ENCODE measurements at places on chromosomes 1 and 21.

DNA sequence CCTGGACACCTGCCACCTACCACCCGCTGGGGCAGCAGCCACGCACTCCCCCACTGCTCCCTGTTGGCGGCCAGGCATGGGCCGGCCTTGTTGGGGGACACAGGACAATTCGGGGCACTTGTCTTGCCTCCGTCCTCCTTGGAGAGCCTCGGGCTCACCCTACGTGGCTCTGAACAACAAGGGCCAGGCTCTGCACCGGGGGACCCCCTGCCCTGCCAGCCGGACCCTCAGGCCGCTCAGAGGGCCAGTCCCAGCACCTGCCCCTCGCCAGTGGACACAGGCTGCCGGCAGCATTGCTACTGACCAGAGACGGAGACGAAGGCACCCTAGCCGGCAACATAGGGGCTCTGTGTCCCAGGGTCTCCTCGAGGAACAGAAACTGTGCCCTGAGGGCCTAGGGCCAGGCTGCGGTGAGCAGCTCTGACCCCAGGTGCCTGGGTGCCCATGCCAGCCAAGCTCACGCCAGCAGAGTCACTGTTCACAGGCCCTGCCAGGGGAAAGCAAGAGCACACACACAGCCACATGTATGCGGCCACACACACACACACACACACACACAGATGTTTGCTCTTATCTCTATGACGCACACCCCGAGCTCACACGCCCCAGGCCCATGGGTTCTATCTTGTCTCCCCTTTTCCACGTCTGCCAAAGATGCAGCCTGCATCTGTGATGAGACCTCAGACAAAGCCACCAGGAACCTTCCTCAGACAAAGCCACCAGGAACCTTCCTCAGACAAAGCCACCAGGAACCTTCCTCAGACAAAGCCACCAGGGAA, 45.9 kb downstream of the MORN1 start:
- DNase-seq, result no peak

DNA sequence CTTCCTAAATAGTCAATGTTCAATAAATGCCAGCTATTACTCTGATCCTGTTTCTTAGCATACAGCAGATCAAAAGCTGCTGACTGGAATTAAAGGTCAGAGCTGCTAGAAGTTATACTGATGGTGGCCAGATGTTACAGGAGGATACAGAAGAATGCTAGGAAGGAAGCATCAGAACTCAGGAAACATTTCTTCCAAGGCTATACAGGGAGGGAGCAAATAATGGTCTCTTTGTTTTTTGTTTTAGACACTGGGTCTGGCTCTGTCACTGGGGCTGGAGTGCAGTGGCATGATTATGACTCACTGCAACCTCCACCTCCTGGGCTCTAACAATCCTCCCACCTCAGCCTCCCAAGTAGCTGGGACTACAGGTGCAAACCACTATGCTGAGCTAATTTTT, 175.5 kb downstream of the RGS7 start:
- no peak for DNase-seq

GRCh38 chr1:170377440-170377839, 154.5 kb upstream of the GORAB start:
- no peak for DNase-seq

- peak; percentile 63 for DNase-seq
These were observed 56.5 kb upstream of the BCAR3 start for GRCh38 chr1:93738075-93738622.

- DNase-seq, result no peak
These were observed 52.8 kb upstream of the FOXD3 start for GRCh38 chr1:63269571-63269970.

DNA sequence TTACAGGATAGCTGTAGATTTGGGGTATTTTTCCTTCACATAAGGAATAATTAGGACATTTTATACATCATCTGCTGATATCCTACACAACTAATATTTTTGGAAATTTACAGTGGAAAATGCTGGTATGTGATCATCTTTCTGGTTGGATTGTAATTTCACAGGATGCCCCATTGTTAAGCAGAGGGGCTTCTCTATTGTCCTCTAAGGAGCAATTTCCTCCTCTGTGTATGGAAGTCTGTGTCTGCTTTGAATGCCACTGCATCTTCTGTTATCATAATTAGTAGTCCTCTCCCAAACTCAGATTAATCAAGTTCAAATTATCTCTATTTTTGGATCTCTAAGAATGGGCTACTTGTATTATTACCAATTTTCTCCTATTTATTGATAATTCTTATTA, 988.1 kb upstream of the B3GALT2 start:
- DNase-seq, result no peak

GRCh38 chr1:188281921-188282320, 1453.2 kb downstream of the PLA2G4A start:
- no peak for DNase-seq

- no peak for DNase-seq
These were observed 75.4 kb upstream of the TTC34 start for GRCh38 chr1:2876846-2877245.

- DNase-seq, result no peak
These were observed 12.5 kb downstream of the GPR137B start for GRCh38 chr1:236154671-236155398.

GRCh38 chr21:33825915-33826314, 89.7 kb downstream of the ATP5PO start:
- DNase-seq, result no peak

GRCh38 chr1:212878418-212878817, 20.3 kb downstream of the FLVCR1 start:
- DNase-seq, result no peak

DNA sequence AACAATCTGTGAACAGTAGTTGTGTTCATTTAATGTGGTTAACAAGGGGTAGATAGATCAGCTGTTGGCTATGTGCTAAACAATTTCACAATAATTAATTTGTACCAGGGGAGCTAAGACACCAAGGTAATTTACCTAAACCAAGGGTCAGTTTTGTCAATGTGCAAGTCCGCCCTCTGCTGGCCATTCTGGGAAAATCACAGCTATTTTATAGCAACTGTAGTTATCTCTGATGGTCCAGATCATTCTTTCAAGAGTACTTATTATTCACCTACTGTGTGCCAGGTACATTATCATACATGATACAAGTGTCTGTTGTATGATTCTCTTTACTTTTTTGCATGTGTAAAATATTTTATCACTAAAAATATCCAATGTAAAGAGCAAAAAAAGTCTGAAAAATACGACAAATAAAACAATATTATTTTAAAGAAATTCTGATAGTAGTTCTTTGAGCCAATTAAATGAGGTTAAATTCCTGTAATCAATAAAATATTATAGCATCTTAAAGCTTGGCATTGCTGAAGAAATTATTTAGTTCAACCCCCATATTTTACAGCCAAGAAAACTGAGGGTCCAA, 312.3 kb upstream of the FAM78B start:
- no peak for DNase-seq

- DNase-seq, result no peak
These were observed 81.2 kb downstream of the SIPA1L2 start for GRCh38 chr1:232548691-232549090.

- no peak for DNase-seq
These were observed 7.6 kb upstream of the AIM2 start for GRCh38 chr1:159084152-159084551.

Data from A549 (cell line).